GM04503 (cell line): ENCODE measurements at places on chromosomes 2 and 18.

GRCh38 chr2:71704131-71704561 lies 250.8 kb downstream of the DYSF start:
- no peak for DNase-seq

- no peak for DNase-seq
Measured at GRCh38 chr2:161078211-161078539, 82.1 kb upstream of the TANK start.

DNA sequence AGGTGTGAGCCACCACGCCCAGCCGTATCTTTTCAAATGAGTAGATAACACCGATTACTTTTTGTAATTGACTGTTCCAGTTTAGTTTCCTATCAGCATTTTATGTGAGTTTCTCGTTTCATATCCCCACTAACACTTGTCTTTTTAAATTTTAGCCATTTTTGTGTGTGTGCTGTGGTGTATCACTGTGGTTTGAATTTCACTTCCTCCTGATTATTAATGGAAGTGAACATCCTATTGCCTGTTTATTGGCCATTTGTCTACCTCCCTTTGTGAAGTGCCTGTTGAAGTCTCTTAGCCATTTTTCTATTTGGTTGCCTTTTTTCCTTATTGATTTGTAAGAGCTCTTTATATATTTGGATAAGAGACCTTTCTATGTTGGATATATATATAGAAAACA lies 91.7 kb upstream of the STON1 start:
- DNase-seq: no peak

DNA sequence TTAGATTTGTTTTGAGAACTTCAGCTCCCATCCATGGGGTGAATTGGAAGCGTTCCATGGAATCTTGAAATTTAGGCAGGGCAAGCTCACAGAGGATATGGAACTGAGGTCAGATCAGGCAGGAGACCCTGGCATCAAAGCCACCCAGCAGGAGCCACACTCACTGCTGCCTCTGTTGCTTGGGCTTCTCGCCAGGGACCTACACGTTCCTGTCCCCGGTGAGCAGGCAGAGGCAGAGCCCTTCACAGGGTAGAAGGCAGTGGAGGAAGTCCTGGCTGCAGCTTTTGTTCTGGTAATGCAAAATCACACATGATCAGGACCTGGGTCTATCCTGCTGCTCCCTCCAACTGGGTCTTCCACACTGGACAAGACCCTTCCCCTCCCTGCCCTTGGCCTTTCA lies 42.1 kb downstream of the CAPN13 start:
- DNase-seq: no peak

DNA sequence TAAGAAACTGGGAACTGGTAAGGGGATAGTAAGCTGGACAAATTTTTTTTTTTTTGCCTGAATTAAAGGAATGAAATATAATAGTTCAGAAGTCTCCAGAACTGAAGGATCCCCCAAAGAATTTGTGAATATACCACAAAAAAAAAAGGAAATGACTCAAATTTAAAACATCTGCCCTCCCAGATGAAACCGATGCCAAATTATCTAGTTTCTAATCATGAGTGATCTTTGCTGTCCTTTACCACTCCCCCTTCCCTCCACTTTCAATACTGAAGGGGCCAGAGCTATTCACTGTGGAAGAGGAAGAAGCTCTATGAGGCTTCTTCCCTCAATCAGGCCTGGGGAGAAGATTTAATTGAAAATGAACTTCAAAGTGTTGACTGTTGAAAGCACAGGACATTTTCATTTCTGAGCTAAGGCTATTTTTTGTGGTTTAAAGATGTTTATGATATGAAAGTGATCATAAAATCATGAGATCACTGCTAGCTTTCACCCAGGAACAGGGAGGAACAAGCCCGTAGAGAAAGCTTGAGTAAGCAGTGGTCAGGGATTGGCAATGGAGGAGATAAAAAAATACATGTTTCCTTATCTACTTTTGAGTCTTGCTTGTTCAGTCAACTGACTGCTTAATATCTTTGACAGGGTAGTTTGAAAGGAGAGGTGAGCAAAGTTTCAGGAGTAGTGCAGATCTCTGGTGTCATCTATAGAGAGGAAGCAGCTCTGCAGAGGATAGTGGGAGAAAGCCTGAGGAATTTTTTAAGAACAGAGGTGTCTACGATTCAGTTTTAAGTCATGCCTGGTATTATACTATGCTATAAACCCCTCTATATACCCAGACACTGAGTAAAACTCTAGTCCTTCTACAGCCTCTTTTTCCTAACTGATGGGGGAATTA lies 409.5 kb upstream of the FIGN start:
- no peak for DNase-seq

DNA sequence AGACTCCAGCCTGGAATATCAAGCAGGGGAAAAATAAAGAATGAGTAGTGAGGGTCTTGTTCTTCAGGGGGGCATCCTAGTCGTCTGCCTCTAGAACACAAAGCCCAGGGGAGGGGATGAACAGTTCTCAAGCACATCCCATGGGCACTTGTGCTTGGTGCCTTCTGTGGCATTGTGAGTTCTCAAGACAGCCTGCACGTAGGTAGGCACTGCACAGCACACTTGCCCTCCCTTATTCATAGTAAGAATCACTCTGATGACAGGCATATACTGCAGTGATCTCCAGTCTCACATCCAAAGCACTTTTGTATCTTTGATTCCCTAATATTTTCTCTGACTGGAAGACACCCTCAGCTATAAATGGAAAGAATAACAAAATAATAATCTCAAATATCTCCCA lies 104.7 kb upstream of the CNGA3 start:
- no peak for DNase-seq

GRCh38 chr2:165790466-165790865 lies 3.6 kb downstream of the GALNT3 start:
- no peak for DNase-seq

GRCh38 chr18:6633310-6633709 lies 96.2 kb upstream of the ARHGAP28 start:
- no peak for DNase-seq

DNA sequence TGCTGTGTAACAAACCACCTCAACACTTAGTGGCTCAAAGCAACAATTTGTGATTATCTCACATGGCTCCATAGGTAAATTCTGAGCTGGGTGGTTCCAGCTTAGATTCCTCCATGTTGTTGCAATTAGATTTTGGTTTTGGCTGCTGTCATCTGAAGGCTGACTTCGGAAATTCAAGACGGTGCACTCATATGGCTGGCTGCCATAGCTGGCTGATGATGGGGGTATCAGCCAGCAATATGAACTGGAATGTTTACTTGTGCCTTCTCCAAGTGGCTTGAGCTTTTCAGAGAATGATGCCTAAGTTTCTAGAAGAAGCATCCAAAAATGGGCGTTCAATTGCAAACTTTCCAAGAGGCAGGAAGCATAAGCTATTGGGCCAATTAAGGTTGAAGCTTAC lies 213.1 kb downstream of the GCA start:
- DNase-seq: no peak

DNA sequence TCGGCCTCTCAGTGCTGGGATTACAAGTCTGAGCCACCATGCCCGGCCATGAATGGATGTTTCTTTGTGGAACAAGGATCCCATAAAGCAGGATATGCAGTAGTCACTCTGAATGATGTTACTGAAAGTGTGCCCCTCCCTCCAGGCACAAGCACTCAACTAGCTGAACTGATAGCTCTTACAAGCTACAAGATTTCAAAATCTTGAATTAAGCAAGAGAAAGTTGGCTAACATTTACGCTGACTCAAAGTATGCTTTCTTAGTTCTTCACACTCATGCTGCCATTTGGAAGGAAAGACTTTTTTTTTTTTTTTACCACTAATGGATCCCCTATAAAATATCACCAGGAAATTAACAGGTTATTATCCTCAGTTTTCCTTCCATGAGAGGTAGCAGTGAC lies 549.0 kb upstream of the PKDCC start:
- DNase-seq: no peak

GRCh38 chr2:184598316-184599053 lies at the start of gene ZNF804A:
Gene ZNF804A (plus strand): TSS chr2:184598529. CDS start chr2:184598960, 431 bp downstream.
- no peak for DNase-seq

GRCh38 chr2:202269585-202269984 lies 4.0 kb downstream of the NOP58 start:
- DNase-seq: no peak

GRCh38 chr2:181374781-181375675 lies 82.2 kb upstream of the ITGA4 start:
- DNase-seq: peak; percentile 61

DNA sequence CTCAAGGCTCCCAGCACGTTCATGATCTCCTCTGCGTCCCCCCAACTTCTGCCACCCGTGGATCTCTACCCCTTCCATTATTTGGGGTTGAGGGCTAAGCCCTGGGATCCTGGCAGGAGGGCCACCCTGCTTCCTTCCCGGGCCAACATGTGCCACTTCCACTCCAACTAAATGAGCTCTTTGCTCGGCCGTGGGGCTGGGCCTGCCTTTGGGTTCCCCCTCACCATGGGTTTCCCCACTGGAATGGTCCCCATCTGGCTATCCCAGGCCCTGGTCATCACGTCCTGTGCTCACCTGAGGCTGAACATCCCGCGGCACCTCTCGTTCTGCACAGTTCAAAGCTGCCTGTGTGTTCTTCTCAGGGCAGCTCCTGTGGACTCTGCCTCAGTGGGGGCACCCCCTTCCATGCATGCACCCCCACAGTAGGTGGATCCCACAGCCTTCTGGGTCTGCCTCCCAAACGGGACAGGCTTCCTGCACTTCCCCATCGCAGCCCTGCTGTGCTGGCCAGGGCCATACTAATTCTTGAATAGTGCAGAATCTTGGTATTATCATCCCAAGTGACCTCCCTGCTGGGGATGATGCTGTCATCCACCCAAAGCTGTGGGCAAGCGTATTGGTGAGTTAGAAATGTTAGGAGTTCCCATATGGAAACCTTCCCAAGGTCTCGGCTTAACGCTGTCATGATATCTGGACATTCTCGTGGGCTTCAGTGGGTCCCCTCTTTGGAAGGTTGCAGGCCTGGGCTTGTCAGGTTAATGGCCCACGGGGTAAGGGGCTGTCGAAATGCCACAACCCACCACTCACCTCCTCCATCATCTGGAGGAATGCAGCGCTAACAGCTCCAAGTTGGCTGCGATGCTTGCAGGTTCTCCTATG lies 150.5 kb upstream of the TWIST2 start:
- DNase-seq: no peak

DNA sequence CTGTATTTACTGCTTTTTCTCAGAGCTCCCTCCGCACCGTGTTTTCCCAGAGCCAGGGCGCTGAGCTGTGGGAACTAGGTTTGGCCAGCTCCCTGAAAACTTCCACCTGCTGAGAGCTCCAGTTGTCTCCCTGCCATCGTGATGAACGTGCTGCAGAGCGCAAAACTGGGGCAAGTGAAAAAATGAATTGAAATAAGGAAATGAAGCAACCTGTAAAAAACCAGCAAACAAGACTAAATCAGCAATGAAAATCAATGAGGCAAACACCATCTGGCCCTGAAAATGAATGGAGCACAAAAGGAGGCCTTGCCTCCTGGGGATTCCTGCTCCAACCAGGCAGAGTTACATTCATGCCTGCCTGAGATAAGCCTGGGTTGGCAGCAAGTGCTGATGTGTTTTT lies 129.9 kb downstream of the MARCHF4 start:
- no peak for DNase-seq

DNA sequence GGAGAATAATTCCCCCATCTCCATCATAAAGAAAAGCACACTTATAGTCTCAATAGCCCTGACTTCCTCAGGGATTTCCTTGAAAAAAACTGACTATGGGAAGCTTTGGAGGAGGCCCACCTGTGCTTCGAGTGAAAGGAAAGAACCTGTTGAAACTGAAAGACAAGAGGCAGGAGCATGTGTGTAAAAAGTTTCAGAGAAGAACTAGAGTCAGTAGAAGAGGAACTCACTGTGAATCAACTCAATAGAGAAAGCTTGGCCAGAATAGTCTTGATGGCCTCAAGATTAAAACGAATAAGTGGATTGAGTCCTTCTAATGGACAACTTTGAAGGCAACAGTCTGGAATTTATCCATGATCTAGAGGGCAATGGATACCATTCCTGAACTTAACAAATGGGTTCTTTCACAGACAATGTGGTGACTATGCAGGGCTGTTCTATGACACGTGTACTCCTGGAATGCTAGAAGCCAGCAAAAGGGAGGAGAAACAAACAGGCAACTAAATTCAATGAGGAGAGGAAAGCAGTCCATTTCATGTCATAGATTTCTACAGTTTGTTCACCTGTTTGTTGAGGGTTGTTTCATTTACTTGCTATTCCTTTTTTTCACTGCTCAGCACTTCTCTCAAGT lies 442.3 kb downstream of the GRB14 start:
- DNase-seq: no peak

DNA sequence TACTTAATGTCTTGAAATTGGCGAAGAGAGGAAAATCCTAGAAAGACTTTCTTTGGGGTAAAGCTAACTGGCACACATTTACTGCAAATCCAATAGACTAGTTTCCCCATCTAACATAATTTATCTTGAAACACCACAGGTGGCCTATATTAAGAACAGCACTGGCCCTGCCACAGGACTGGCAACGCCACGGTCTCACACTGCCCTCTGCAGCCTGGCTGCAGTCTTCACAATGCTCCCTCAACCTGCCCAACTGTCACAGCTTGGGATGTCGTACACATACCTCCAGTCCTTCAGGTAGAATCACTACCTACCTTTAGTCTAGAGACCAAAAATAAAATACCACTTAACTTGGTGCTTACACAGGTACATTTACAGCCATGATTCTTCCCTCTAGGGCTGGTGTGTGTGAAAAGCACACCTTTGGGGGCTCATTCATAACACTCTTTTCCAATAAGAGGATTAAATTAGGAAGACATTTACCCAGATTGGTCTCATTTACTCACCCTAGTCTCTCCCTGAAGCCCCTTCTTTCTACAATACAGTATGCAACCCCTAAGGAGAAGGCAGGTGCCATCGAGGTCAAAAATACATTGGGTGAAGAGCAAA lies 222.2 kb downstream of the C1D start:
- DNase-seq: no peak

GRCh38 chr2:144950899-144951560 lies 431.1 kb upstream of the ZEB2 start:
- peak; percentile 85 for DNase-seq

- DNase-seq: no peak
Measured at GRCh38 chr2:3500326-3500899, 18.9 kb downstream of the ADI1 start.

- DNase-seq: no peak
Measured at GRCh38 chr2:233928594-233929351, 11.6 kb downstream of the TRPM8 start.

- peak; percentile 71 for DNase-seq
Measured at GRCh38 chr18:36786686-36787085, 42.1 kb downstream of the TPGS2 start.
